Astrocyte (in vitro differentiated cells and primary cell): ENCODE measurements at places on chromosomes 12 and 14. TPM values are rescaled to one million over a fixed set of nuclear protein-coding genes. Genes with fewer than 3 reads are reported as not detected.

DNA sequence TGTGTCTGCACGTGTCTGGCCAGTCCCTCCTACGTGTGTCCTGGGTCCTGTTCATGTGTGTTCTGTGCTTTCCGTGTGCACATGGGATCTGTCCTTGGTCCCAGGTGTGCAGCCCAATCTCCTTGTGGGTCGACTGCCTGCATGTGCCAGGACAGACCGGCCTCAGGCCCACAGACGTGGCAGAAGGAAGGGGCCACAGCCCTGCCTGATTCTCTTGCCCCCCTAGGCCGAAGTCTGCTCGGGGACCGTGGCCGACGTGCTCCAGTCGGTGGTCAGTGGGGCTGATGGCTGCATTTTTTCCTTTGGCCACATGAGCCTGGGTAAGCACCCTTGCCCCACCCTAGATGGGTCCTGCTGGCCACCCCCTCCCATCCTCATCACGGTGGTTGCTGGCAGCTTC, 34.0 kb downstream of the KIF26A start:
- no peak for DNase-seq

- peak; percentile 74 for DNase-seq
These were observed 70.0 kb downstream of the FLRT2 start for GRCh38 chr14:85599939-85600338.

DNA sequence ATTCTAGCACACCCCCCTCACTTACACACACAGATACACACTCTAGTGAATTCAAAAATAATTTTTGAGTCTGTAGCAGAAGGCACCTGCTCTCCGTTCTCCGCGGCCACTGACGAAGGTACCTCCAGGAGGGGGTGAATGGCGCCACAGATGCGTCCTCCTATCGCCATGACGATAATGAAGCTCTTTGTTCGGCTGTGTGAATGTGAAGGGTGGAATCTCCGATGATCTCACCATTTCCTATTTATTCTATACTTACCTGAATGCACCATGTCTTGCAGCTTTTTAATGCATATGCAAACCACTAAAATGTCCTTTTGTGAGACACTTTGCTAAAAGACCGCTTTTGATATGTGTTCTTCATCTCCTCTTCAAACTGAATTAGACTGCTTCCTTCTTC, 162.7 kb downstream of the EGLN3 start:
- no peak for DNase-seq

- peak; percentile 80 for DNase-seq
These were observed 69.7 kb downstream of the TSPAN11 start for GRCh38 chr12:30996255-30996654.

- DNase-seq, result no peak
These were observed 173.5 kb downstream of the CHST11 start for GRCh38 chr12:104630230-104630670.

GRCh38 chr12:104799458-104799857, 158.6 kb downstream of the SLC41A2 start:
- no peak for DNase-seq

GRCh38 chr14:89365061-89365801, 51.8 kb downstream of the FOXN3 start:
- no peak for DNase-seq

DNA sequence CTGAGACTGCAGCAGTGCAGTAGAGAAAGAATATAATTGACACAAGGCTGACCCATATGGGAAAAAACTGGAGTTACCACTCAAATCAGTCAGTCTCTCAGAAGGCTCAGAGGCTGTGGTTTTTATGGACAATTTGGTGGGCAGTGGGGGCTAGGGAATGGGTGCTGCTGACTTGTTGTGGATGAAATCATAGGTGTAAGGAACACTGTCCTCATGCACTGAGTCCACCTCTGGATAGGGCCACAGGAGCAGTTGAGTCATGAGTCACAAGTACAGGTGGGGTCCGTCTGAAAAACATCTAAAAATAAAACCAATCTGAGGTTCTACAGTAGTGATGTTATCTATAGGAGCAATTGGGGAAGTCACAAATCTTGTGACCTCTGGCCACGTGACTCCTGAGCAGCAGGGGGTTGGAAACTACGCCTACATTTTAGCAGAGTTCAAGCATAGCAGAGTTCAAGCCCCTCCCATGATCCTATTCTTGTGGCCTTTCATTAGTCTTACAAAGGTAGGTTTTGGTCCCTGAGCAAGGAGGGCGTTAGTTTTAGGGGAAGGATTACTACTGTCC, 18.1 kb upstream of the SGPP1 start:
- DNase-seq, result no peak

- no peak for DNase-seq
These were observed 2.3 kb downstream of the ETV6 start for GRCh38 chr12:11651785-11652184.

DNA sequence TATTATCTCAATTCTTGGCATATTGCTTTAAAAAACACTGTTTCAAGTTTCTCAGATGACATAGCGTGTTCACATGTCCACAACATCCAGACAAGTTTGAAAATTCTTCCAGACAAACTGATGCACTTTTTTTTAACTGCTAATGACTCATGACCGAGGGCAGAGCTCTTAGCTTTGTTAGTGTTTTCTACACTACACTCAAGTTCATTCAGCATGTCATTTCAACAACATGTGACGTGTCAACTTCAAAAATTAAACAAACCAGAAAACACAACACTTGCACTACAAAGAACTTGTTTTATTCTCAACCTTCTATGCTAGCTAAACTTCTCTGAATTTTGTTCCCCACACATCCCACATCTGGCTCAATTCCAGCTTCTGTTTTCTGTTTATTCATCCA, 1186.3 kb upstream of the FLRT2 start:
- DNase-seq, result peak; percentile 19

DNA sequence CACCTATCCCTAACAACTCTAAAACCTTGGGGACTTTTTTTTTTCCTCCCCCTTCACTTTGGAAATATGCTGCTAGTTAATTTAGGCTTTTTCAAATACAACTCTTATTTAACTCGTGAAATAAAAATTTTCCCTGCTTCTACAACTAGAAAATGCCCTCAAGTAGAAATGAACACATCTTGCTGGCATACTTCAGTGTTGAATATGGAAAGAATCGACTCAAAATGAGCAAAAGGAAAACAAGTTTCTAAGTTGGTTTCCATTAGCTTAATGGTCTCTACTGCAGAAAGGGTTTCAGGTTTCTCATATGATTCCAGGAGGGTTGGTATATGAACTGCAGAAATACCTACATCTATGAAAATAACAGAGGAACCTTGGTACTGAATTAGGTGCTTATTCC, 118.3 kb upstream of the TMTC1 start:
- no peak for DNase-seq

DNA sequence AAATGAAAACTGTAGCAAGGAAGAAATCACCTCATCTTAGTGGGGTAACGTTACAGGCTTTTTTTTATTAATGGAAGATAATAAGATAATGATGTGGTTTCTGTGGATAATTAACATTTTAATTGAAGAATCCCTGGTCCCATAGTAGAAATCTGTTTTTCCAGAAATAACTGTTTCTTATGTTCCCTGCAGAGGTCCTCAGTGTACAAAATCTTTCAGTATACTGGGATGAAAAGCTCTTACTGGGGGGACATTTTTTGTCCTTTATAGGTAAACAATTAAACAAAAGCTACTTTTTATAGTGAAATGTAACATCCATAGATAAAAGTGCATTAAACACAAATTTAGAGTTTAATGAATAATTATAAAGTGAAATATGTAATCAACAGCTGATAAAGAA, 312.2 kb downstream of the ATXN7L3B start:
- no peak for DNase-seq

DNA sequence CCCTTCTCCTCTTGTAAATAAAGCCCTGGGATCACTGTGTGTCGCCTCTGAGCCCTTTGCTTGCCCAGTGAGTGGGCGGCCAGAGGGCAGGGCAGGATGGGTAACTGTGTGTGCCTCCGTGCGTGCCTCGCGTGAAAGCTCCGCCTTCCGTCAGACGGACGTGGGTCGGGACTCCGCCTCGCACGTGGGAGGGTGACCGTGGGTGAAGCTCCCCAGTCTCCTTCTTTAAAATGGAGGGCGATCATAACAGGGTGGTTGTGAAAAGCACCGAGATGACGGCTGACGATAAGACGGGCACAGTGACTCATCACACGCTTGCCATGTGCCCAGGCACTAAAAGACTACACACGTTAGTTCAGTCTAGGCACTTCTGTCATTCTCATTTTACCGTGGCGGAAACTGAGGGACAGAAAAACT, 9.2 kb downstream of the PHB2 start:
- DNase-seq, result peak; percentile 46

- no peak for DNase-seq
These were observed 299.8 kb downstream of the NRXN3 start for GRCh38 chr14:78469947-78470346.

- peak; percentile 83 for DNase-seq
These were observed 34.2 kb downstream of the RTRAF start for GRCh38 chr14:52023518-52023917.

- DNase-seq, result peak; percentile 22
These were observed 947 bp downstream of the GAS2L3 start for GRCh38 chr12:100574187-100575074.

DNA sequence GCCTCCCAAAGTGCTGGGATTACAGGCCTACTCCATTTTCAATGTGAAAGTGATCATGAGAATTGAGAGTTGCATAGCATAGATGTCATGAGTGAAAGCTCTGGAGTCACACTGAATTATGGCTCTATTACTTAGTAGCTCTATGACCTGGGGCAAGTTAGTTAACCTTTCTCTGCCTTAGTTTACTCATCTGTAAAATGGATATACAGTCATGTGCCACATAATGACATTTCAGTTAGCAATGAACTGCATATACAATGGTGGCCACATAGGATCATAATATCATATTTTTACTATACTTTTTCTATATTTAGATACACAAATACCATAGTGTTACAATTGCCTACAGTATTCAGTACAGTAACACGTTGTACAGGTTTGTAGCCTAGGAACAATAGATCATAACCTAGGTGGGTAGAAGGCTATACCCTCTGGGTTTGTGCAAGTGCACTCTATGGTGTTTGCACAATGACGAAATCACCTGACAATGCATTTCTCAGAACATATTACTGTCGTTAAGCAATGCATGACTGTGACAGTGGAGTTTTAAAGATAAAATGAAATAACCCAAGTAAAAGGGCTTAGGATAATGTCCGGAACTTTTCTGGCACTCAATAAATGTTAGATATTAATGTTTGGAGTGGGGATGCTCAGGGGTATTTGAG, 53.1 kb downstream of the ZFYVE26 start:
- DNase-seq, result no peak

- peak; percentile 83 for DNase-seq
These were observed 17.6 kb downstream of the PTPRB start for GRCh38 chr12:70619471-70620152.

DNA sequence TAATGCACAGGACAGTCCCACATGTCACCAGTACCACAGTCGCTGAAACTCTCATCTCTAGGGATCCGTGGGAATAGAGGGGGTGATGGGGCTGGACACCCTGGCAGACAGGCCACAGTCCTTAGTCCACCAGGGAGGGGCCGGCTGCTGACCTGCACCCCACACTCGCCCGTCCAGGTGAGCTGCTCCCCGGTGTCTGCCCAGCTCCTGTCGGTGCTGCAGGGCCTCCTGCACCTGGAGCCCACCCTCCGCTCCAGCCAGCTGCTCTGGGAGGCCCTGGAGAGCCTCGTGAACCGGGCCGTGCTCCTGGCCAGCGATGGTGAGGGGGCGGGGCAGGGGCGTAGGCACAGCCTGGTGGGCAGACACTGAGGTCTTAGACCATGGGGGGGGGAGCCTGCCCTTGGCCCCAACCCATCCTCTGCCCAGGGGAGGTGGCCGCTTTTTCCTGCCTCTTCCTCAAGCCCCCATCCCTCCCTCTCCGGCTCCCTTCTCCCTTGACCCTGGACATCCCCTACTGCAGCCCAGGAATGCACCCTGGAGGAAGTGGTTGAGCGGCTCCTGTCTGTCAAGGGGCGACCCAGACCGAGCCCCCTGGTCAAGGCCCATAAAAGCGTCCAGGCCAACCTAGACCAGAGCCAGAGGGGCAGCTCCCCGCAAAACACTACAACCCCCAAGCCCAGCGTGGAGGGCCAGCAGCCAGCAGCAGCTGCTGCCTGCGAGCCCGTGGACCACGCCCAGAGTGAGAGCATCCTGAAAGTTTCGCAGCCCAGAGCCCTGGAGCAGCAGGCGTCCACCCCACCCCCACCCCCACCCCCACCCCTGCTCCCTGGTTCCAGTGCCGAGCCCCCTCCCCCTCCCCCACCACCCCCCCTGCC, 17.1 kb upstream of the ADSS1 start:
- DNase-seq, result no peak

DNA sequence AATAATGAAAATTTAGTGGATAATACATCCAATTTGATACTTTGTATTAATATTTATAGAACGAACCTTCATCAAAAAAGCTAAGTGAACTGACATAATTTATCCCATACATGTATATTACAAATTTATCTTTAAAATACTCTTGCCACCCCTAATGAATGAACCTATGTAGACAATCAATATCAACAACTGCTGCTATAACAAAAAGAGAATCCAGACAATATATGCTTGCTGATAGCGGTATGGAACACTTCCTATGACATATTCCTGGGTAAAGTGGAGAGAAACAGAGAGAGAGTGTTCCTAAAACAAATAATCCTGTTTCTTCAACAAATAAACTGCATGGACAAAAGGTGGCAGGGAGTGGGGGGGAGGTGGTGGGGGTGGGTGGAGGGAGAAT, 31.3 kb downstream of the TM7SF3 start:
- DNase-seq, result no peak

- no peak for DNase-seq
These were observed 104.9 kb upstream of the PMCH start for GRCh38 chr12:102302553-102302952.

GRCh38 chr12:72748971-72749370, 476.8 kb downstream of the TRHDE start:
- no peak for DNase-seq

The EXOC3L4 gene
- not detected in 2 replicates for total RNA-seq

The ARF3 gene
- total RNA-seq, result 209 and 229 TPM in 2 replicates

The RNASE7 gene
- total RNA-seq, result 0.19 TPM in 1 of 2 replicates, not detected in the other

The NKX2-1 gene
- total RNA-seq, result not detected in 2 replicates

The KLHDC1 gene
- total RNA-seq, result 0.94 and 1.2 TPM in 2 replicates

The PIANP gene
- total RNA-seq, result 3.1 and 3.6 TPM in 2 replicates

The SERPINA3 gene
- total RNA-seq, result 1.3 and 2.9 TPM in 2 replicates

The PAPLN gene
- total RNA-seq, result 5.0 and 9.1 TPM in 2 replicates

The AICDA gene
- not detected in 2 replicates for total RNA-seq

The C12orf54 gene
- 1.2 and 1.8 TPM in 2 replicates for total RNA-seq
